Colonic mucosa (tissue), 4 donors: ENCODE measurements at places on chromosomes 11 and 22. TPM values are rescaled to one million over a fixed set of nuclear protein-coding genes. Genes with fewer than 3 reads are reported as not detected.

TNNI2 gene
- 0.94 TPM for total RNA-seq

DNA sequence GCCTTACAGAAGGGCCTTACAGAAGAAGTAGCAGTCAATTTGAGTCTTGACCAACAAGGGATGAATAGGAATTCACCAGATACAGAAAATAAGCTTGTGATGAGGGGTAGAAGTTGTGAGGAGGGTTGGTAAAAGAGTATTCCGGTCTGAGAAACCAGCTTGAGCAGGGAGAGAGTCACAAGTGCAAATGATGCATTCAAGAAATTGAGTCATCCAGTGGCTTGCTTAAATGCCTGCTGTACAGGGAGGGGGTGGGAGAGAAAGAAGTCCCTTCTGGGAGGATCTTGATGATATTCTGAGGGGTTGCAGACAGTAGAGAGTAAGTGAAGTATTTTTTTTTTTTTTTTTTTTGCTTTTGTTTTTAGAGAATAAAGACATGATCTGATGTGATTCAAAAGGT lies 9.2 kb downstream of the CCKBR start:
- no peak overlapping the region for H3K27ac ChIP-seq
- H3K4me1 ChIP-seq, result no peaks in the 10 kb centered on the region
- no peaks in the 10 kb centered on the region for H3K36me3 ChIP-seq
- no peak for DNase-seq
- no peak overlapping the region for H3K4me3 ChIP-seq

DNA sequence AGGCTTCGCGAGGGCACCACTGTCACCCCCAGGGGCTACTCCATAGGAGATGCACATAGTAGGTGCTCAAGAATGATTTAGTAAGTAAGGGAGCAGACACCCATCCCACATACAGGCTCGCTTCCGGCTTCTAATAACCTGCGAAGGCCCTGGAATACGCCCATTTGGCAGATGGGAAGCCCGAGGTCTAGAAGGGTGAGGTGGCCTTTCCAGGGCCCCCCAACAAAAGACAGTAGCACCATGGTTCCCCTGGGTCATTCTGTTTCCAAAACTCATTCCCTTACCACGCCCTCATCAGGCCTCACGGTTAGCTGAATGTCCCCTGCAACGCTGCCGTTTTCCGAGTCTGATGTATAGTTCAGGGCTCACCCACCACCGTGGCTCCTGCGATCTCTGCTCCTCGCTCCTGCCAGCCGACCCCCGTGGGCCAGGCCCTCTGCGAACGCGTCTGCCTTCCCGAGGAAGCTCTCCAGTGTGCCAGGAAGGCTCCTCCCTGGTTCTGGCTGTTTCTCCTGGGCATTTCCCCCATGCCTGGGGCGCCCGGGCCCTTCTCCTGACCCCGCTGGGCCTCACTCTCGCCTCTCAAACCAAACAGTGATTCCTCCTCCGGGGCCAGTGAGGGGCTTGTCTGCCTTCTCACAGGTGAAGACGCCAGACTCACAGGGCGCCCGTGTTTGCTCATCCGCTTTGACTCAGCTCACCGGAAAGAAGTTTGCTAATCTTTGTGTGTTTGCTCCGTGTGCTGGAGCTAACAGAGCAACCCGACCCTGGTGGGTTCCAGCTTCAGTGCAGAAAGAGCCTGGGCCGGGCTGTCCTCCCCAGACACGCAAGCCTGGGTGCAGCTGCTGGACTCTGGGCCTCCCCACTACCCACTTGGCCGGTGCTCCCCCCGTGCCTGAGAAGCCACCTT lies 86.6 kb downstream of the RTL6 start:
- H3K27me3 ChIP-seq, result no peaks in the 10 kb centered on the region
- H3K4me3 ChIP-seq, result no peak overlapping the region
- no peak for DNase-seq
- H3K27ac ChIP-seq, result no peak overlapping the region
- no peaks in the 10 kb centered on the region for H3K36me3 ChIP-seq

- no peaks in the 10 kb centered on the region for H3K27me3 ChIP-seq
- H3K27ac ChIP-seq, result no peak overlapping the region
- DNase-seq, result no peak
- no peaks in the 10 kb centered on the region for H3K4me1 ChIP-seq
- no peaks in the 10 kb centered on the region for H3K36me3 ChIP-seq
- no peak overlapping the region for H3K4me3 ChIP-seq
Measured at GRCh38 chr11:108933630-108934029, 268.8 kb downstream of the DDX10 start.

- H3K4me3 ChIP-seq, result no peak overlapping the region
- no peaks in the 10 kb centered on the region for H3K4me1 ChIP-seq
- no peak for DNase-seq
- H3K27ac ChIP-seq, result no peak overlapping the region
- H3K36me3 ChIP-seq, result peaks cover 20% of the 10 kb centered on the region
- H3K27me3 ChIP-seq, result no peaks in the 10 kb centered on the region
Measured at GRCh38 chr22:24542641-24543040, 12.3 kb downstream of the GUCD1 start.

- H3K27me3 ChIP-seq, result no peaks in the 10 kb centered on the region
- DNase-seq, result peak; percentile 87
Measured at GRCh38 chr11:9759519-9760192, 95.8 kb downstream of the SWAP70 start.

GRCh38 chr11:45073685-45074141 lies 72.7 kb upstream of the PRDM11 start:
- H3K27ac ChIP-seq, result no peak overlapping the region
- no peaks in the 10 kb centered on the region for H3K27me3 ChIP-seq
- no peak for DNase-seq
- no peaks in the 10 kb centered on the region for H3K36me3 ChIP-seq
- no peaks in the 10 kb centered on the region for H3K4me1 ChIP-seq
- no peak overlapping the region for H3K4me3 ChIP-seq
